ENCODE measurements at places on chromosomes 3 and 15.

DNA sequence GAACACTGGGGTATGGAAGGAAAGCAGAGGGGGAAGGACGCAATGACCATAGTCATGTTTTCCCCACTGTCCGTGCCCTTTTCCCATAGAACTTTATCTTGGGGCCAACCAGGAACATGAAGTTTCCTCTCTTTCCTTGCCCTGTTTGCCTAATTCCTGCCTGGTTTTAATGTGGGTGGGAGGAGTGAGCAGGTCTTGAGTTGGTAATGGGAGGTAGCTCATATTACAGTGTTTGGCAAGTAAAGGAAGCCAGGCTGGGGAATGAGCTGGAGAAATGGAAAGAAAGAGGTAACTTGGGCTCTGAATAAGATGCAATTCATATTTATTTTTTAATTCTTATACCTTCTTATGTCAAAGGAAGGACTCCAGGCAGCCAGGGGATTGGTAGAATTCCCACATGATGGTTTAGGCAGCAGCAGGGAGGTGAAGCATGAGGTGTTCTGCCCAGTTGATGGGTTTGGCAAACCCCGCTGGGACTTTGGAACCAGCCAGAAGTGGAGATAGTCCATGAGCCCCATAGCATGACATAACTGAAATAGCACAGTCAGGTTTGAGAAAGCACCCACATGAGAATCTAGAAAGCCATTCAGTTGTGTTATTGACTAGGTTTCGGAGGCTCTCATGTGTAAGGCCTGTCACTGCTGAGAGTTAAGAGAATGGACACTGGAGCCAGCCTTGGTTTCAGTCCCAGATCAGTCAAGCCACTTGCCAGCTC lies 60.0 kb downstream of the CCK start:
- no peak for DNase-seq

GRCh38 chr3:57856675-57857074 lies 100.6 kb downstream of the SLMAP start:
- DNase-seq = no peak

DNA sequence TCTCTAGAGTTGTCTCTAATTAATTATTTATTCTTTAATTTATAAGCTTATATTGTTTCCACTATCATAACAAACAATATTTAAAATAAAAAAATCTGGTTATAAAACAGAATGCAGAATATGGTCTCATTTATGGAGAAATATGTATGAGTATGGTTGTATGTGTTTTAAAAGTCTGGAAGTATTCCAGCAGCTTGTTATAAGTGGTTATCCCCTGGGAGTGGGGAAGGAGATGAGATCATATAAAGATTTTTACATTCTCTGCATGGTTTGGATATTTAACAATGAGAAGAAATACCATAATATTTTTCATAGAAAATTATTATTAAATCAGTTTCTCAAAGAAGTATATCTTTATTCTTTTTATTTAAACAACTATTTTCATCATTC lies 135.4 kb upstream of the MB21D2 start:
- peak; percentile 8 for DNase-seq

DNA sequence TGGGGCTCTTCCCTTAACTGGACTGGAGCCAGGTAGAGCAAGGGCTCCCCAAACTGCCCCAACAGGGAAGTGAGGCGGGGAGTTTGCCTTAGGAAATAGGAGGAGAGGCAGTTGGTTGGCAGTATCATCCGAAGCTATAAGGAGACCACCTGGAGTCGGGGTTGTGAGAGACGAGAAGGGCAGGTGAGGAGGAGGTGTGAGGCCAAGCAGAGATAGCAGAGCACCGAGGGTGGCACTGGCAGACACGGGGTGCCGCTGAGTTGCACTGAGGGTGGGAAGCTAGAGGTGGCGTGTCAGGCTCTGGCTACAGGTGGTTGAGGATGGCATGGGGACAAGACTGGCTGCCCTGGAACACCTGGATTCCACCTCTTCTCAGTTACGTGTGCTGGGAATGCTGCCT lies 17.2 kb downstream of the RASGRF1 start:
- no peak for DNase-seq

- no peak for DNase-seq
These were observed 603 bp upstream of the TRANK1 start for GRCh38 chr3:36945333-36945980.

DNA sequence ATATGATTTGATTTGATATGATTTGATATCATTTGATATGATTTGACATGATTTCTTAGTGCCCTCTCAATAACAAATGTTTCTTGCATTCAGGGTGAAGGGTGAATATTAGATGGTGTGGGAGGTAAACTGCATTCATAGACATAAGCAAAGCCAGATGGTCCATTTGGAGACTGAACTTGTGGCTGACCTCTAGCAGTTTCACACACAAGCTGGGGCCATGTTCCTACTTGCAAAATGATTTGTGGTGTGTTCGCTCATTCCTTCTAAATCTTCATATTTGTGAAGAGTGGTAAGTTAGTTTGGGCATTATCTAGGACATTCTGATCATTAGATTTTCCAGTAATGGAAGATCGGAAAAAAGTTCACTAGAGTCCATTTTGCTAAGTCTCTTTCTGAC lies 40.5 kb upstream of the CCR4 start:
- no peak for DNase-seq

- DNase-seq = no peak
These were observed 18.7 kb downstream of the TRPM1 start for GRCh38 chr15:31082771-31083369.

GRCh38 chr3:141389703-141390102 lies 21.4 kb downstream of the ZBTB38 start:
- peak; percentile 48 for DNase-seq

DNA sequence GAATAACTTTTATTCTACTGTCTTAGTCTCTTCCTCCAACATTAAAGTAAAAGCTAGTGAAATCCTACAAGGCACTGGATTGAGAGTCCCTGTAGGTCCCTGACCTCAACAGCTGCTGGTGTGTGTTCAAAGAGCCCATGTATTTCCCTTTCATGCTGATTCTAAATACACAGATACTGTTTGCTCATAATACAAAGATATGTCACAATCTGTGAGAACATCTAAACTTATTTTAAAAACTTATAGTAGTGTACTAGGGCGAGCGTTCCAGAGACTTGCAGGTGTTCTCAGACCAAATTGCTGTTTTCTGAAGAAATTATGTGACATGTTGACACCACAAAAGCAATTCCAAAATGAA lies 145.9 kb upstream of the LIPC start:
- DNase-seq = no peak

GRCh38 chr3:13451301-13451673 lies 28.8 kb upstream of the HDAC11 start:
- DNase-seq = no peak

DNA sequence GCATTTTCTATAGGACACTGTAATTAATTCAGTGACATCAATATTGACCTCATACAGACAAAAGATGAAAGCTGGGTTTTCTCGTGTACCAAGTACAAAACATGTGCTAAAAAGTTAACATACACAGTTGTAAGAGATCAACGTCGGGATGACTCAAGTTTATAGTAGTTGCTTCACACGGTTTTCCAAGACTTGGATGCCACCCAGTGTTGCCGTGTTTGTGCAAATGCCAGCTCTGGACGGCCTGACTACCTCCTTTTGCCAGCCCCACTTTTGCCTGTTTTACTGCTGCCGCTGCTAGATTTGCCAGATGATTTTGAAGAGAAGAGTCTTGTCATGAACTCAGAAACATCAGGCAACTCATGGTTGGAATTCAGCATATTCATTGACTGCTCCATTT lies 17.6 kb downstream of the EMC7 start:
- DNase-seq = peak; percentile 38

DNA sequence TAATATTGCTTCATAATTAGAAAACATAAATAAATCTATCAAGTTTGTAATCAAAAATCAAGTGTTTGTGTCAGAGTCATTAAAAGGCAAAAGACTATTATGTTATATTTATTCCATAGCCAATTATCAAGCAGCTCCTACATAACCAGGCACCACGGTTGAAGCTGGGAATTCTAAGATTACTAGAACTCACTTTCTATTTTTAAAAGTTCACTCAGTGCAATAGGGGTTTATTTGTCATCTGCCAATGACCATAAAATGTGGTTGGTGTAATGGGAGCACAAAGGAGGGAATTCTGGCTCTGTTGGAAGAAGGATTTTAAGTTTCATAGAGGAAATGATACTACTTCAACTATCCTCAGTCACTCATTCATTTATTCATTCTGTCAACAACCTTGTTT lies 57.7 kb downstream of the TRIM69 start:
- no peak for DNase-seq

DNA sequence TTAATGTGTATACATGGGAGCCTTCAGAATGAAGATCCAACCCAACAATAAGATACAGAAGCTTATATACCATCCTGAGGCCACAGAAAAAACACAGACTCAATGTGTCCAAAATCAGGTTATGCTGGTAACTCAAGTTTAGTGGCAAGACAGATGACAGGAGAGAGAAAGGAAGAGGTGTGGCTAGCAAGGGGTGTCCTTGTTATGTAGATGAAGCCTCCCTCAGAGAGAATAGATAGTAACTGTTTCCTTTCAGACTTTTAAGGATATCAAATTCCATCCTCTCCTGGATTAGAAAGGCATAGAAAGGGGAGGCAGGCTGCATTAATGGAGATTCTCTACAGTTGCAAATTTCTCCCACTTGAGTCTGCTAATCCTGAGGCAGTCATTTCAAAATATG lies 447.4 kb downstream of the GABRB3 start:
- DNase-seq = no peak

DNA sequence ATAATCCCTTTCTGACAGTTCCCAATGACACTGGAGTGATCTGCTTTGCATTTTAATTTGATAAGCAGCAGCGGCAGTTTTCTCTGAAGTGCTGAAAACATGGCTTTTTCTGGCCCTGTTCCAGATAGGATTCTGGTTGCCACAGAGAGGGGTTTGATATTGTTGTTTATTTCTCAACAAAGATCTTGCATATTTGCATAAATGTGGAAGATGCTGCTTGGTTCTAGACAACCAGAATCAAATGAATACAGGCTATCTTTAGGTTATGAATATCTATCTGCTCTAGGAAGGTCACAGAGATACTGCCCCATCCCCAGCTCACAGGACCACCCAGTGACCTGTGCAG lies 137.1 kb downstream of the ZNF609 start:
- no peak for DNase-seq

DNA sequence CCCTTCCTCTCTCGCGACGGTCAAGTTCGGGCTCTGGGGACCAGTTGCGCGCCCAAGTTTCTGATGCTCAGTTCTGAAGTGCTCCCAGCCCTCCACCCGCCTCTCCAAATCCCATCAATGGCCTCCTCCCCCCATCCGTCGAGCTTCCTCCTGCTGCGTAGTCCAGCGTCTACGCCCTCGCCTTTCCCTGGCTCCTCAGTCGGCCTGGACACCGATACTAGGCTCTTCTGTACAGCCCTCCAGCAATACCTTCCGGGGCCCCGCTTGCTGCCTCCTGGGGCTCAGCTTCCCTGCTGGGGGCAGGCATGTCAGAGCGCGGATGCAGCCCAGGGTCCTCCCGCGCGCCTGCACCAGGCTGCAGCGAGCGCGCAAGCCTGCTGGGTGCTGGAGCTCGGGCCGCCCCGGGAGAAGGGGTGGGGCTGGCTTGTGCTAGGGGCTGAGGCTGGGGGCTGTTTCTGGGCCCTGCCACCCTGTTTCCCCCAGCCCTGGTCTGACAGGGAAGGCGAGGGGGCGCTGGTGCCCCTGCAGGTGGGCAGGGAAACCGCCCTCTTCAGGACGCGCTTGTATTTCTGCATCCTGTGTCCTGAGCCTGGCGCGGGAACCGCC lies 353.3 kb upstream of the SUCLG2 start:
- no peak for DNase-seq

- DNase-seq = no peak
These were observed 177.2 kb downstream of the LRRC3B start for GRCh38 chr3:26799679-26800317.

DNA sequence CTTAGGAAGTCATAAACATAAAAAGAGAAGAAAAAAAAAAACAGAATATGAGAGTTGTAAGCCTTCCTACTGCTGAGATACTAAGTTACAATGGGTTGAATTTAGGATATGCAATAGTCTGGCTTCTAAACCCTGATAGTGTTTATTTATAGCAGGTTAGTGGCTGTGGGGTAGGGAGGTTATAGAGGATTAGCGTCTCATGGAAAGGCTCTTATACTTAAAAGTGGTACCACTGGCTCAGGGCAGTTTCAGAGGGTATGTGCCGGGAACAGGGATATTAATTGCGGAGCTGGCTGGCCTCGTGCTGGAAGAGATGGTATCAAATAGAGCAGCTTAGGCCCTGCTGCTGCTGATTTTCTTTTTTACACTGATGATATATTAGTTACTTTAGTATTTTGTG lies 60.8 kb downstream of the PFN2 start:
- no peak for DNase-seq

GRCh38 chr3:129481766-129482332 lies 41.8 kb downstream of the IFT122 start:
- peak; percentile 23 for DNase-seq

- no peak for DNase-seq
These were observed 442.6 kb upstream of the THRB start for GRCh38 chr3:24937228-24937627.

- DNase-seq = no peak
These were observed 236.4 kb upstream of the MRPL3 start for GRCh38 chr3:131739211-131739610.

- peak; percentile 33 for DNase-seq
These were observed 66.5 kb upstream of the TBL1XR1 start for GRCh38 chr3:177263615-177264368.

DNA sequence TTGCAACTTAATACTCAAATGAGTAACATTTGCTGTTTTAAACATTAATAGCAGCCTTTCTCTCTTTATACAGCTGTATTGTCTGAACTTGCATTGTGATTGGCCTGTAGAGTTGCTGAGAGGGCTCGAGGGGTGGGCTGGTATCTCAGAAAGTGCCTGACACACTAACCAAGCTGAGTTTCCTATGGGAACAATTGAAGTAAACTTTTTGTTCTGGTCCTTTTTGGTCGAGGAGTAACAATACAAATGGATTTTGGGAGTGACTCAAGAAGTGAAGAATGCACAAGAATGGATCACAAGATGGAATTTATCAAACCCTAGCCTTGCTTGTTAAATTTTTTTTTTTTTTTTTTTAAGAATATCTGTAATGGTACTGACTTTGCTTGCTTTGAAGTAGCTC lies 40.3 kb downstream of the CTNNB1 start:
- DNase-seq = no peak

DNA sequence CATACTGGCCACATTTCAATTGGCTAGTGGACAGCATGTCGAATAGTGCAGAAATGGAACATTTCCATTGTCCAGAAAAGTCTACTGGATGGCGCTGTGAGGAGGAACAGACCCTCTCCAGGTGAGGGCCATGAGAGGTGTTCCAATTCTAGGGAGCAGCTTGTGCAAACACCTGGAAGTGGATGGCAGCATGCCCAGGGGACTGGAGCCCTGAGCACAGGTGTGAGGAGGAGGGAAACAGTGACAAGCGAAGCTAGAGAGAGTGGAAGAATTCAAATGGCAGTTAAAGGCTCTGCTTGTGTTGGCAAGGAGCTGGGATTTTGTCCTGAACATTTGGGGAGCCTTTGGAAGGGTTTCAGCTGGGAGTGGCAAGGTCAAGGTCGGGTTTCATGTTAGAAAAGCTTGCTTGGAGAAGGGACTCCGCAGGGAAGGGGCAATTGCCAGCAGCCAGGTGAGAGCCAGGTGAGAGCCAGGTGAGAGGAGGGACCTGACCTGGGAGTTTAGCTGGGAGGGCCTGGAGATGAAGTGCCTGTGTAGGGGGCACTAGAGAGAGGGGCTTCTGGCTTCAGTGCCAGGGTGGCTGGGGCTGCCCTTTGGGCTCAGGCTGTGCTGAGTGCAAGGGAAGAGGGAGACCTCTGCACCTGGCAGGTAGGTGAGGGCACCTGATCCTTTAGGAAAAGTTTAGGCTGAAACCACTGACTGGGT lies 93.8 kb downstream of the LINGO1 start:
- DNase-seq = no peak

All from astrocyte of the spinal cord (primary cell).